ENCODE measurements at places on chromosomes 2 and 18.
A peak's percentile ranks its signal among the peaks of the same experiment; 100 is the strongest.

- DNase-seq = no peak
Observed at GRCh38 chr18:31946305-31947046, 3.5 kb upstream of the TRAPPC8 start.

- peak; percentile 58 for DNase-seq
Observed at GRCh38 chr2:53768242-53768542, 588 bp downstream of the CHAC2 start.

DNA sequence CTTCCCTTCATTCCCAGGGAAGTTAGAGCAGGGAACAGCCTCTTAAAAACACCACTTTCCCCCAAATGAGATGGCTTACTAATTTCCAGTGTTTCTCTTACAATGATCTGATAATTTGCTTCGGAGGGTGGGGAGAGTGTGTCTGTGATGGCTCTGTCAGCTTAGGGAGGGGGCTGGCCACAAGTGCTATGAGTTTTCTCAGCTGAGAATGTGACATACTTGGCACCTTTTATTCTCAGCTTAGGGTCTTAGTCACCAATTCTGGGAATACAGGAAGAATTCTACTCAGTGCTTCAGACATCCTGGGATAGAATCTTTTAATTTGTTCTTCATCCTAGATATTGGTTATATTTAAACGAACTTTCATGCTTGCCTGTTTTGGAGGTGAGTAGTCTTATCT lies 64.4 kb downstream of the AOX1 start:
- no peak for DNase-seq

- DNase-seq = no peak
Observed at GRCh38 chr2:26583381-26583911, 57.7 kb downstream of the CIB4 start.

DNA sequence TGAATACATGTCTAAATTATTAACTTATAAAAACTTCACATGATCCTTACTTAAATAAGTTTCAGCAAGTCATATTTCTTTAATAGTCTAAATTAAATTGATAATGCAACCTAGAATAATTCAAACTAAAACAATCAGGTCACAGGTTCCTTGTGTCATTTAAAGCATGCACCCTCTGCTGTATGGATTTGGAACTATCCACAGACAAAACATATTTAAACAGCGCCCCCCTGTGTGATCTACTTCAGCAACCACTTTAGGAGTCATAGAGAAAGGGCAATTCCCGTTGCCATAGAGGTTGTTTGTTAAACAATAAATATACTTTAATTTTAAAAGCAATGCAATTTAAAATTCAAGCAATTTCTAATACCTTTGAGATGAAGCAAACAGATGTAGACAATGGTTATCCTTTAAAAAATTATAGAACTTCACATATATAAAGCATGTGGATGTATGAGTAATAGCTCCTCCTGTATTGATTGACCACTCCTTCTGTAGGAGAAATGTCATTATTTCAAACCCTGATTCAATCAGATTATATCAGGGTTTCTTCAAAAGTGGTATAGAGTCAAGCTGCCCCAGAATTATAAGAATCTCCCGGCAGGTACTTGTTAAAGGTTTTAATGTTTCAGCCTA lies 21.2 kb downstream of the GRB14 start:
- peak; percentile 78 for DNase-seq

DNA sequence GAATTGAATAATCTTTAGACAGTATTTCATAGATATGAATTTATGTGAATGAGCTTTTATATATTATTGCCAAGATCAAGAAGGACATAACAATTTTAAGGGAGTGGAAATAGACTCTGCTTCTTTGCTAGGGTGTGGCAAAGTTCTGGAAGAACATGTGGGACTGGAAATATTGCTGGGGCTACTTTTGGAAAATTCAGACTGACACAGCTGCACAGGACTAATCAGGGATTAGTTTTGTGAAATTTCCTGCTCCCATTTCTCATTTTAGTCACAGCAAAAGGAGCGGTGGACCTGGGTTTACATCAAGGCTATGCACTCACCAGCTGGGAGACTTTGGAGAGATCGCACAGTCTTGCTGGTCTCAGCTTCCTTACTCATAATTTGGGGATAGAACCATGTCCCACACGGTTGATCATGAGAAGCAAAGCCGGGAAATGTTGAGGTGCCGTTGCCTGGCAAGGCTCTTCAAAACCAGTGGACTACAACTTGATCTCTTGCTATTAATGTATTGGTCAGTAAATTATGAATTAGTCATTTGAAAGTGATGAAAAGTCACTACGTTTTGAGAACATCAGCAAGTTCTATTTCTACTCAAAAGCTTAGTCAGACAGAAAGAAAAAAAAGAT lies 42.4 kb downstream of the IL1RL2 start:
- no peak for DNase-seq

DNA sequence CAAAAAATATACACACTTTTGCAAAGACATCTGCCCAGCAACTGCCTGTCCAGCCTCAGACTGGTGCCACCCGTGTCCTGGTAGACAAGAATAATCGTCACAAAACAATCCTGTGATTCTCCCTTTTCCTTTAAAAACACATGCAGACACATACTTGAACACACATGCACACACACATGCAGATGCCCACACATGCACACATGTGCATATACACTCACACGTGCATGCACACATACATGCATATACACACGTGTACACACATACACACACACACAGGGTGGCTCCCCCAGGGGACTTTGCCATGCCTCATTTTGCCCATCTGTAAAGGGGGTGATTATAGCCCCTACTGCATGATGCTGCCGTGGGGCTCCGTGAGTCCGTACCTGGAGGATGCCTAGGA lies 24.9 kb upstream of the ALPP start:
- DNase-seq = no peak

GRCh38 chr18:77550625-77551024 lies 301.0 kb downstream of the GALR1 start:
- no peak for DNase-seq

- no peak for DNase-seq
Observed at GRCh38 chr2:67772216-67773170, 290.3 kb downstream of the C1D start.

GRCh38 chr18:7766346-7766745 lies 199.2 kb downstream of the PTPRM start:
- no peak for DNase-seq

- no peak for DNase-seq
Observed at GRCh38 chr2:115946341-115946740, 1503.9 kb downstream of the DPP10 start.

DNA sequence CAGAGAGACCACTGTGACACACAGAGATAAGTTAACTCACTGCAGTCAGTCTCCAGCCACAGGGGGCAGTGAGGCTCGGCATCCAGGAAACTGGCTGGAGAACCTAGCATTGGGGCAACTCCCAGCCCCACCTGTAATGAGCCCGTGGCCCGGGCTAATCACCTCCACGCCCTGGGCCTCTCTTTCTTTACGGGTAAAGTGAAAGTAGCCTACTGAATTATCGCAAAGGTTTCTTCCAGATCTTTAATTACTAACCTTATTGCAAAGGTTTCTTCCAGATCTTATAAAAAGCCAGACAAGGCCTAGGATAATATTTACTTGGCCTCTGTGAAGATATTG lies 45.7 kb upstream of the ACAA2 start:
- DNase-seq = no peak

GRCh38 chr2:220785178-220785577 lies 786.9 kb downstream of the EPHA4 start:
- DNase-seq = peak; percentile 20

DNA sequence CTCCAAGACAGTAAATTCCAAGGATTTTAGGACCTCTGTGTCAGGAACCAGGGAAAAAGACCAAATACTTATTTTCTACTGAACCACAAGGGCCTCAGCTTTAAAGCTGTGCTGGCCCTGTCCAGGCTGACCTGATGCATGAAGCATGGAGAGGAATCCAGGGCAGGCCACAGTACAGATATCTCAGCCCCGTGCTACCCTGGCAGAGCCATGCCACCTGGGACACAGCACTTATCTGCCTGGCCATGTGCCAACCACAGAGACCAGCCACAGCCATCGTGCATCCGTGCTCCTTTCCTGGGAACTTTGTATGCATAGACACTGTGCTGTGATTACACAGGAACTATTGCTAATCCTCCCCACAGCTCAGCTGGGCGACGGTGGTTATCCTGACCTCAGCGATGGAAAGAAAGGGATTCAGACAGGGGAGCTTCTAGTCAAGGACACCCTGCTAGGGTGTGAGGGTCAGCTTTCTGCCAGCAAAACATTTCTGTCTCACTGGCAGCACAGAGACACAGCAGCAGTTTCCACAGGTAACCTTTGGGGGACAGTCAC lies 687.4 kb upstream of the ID2 start:
- DNase-seq = no peak

DNA sequence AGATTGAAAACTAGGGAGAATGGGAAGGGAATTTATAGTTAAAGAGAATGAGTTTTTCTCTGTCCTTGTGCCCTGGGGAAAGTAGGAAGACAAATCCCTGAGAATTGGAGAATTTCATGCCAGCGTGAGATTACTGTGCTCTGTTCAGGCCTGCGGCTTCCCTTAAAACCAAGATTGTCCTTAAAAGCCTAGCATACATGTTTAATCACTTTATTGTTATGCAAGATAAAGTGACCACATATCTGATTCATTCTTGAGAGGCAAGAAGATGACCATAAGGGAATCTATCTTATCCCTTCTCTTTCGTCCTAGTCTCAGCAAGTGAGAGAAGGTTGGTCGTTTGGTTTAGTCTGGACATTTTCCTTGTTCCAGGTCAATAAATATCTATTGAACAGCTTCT lies 75.9 kb downstream of the ADCYAP1 start:
- DNase-seq = no peak

- no peak for DNase-seq
Observed at GRCh38 chr2:25996844-25997243, 14.5 kb upstream of the KIF3C start.
